ENCODE measurements at places on chromosomes 3 and 15. TPM values are rescaled to one million over a fixed set of nuclear protein-coding genes. Genes with fewer than 3 reads are reported as not detected.

The HMCES gene
- total RNA-seq: 34.8 TPM

DNA sequence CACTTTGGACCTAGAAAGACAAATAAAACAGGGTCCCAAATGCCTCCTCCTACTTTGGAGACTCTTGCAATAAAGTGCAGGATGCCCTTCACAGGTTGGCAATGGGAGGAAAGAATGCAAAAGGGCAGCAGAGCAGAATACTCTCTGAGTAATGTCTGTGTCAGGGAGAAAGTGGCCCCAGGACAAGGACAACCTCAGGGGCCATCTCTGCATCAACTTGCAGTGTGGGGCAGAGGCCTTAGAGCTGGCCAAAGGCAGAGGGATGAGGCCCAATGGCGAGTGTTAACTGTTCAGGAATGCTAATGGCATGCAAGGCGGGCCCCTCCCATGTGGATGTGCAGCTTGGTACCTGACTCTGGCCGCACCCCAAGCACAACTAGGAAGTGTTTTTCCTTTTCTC lies 8.4 kb downstream of the UPK1B start:
- no peaks in the 10 kb centered on the region for H3K36me3 ChIP-seq
- no peak for DNase-seq
- no peaks in the 10 kb centered on the region for H3K4me1 ChIP-seq
- no peak overlapping the region for H3K27ac ChIP-seq
- no peaks in the 10 kb centered on the region for H3K27me3 ChIP-seq

- no peak overlapping the region for H3K4me3 ChIP-seq
- H3K4me1 ChIP-seq: no peaks in the 10 kb centered on the region
- DNase-seq: no peak
- H3K36me3 ChIP-seq: no peaks in the 10 kb centered on the region
- H3K27me3 ChIP-seq: no peaks in the 10 kb centered on the region
These were observed 324.5 kb downstream of the TBL1XR1 start for GRCh38 chr3:176872771-176873209.

The ISL2 gene
- total RNA-seq: not detected

DNA sequence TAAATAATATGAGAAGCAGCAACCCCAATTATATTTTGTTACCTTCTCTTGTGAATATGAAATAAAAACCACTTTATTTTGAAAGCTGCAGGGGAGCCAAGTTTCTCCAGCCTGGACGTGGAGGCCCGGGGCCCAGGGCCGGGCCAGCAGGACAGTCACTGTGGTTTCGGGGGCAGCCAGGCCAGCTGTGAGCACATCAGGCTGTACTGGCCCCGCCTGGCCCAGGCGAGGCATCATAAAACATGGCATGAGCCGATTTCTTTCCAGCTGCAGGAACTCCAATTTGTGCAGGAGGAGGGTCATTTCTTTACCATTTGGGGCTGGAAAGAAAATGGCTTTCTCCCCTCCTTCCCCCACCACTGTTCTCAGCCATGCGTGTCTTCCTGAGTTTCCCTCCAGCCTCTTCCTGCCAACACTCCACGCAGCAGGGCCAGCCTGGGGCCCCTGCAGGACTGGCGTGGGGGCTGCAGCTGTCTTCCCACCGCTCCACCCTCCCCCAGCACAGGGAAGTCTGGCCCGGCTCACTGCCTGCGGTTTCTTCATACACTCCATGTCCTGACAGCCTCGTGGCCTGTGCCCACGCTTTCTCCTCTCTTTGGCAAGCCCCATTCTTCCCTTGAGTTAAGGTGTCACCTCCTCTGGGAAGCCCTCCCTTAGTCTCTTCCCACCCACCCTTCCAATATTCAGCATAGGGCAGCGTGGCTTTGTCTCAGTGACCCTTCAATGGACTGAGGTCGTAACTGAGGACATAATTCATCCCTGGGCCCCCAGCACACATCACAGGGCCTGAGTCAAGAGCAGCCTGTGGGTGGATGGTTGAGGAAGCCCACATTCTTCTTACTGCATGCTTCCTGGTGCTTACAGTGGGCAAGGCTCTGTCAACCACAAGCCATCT lies 135.8 kb downstream of the CHSY1 start:
- H3K4me3 ChIP-seq: no peak overlapping the region
- peaks cover 10% of the 10 kb centered on the region for H3K4me1 ChIP-seq
- H3K36me3 ChIP-seq: no peaks in the 10 kb centered on the region
- DNase-seq: peak; percentile 86

- H3K36me3 ChIP-seq: peaks cover 11% of the 10 kb centered on the region
- H3K4me1 ChIP-seq: peaks cover 48% of the 10 kb centered on the region
- peak overlapping the region; percentile 96 for H3K27ac ChIP-seq
- H3K4me3 ChIP-seq: peak overlapping the region; percentile 57
- DNase-seq: no peak
These were observed 783 bp upstream of the ISG20 start for GRCh38 chr15:88637841-88638625.

GRCh38 chr15:86505951-86506350 lies 426.3 kb downstream of the AGBL1 start:
- H3K36me3 ChIP-seq: no peaks in the 10 kb centered on the region
- DNase-seq: no peak
- no peak overlapping the region for H3K27ac ChIP-seq
- no peaks in the 10 kb centered on the region for H3K4me1 ChIP-seq

- H3K36me3 ChIP-seq: no peaks in the 10 kb centered on the region
- no peak for DNase-seq
- peaks cover 8% of the 10 kb centered on the region for H3K4me1 ChIP-seq
These were observed 10.8 kb downstream of the TOPAZ1 start for GRCh38 chr3:44252332-44252959.

DNA sequence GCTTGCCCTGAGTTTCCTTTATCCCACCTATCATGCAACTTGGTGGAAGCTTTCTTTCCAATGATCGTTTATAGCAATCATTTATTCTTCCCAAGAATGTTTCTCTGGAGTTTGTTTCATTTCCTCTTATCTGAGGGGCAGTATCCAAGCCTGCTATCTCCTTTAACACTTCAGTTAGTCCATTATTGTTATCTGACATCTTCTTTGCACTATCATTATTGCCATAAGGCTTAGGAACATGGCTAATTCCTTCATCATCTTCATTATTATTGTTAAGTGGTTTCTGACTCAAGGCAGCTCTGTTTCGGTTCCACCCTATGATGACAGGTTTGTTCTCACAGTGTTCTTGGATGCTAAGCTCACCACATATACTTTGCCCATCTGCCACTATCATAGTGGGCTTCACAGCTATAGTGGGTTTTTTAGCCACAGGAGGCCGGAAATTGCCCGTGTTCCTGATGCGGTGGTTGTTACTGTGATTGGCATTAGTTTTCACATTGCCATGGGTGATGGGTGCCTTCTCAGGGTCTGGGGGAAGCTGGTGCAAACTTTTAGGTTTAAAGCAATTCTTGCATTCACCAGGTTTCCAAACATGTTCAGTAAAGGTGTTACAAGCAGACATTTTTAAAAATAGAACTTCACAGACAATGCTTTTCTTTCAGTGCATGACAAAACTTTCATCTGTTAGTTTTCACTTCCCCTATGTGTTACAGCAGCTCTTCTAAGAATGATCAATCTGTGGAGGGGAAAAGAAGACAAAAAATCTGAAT lies 110.6 kb upstream of the TSPAN3 start:
- no peak for DNase-seq
- H3K27me3 ChIP-seq: no peaks in the 10 kb centered on the region
- H3K4me3 ChIP-seq: no peak overlapping the region

The POLQ gene
- total RNA-seq: 0.55 TPM

The RBPMS2 gene
- 4.5 TPM for total RNA-seq

DNA sequence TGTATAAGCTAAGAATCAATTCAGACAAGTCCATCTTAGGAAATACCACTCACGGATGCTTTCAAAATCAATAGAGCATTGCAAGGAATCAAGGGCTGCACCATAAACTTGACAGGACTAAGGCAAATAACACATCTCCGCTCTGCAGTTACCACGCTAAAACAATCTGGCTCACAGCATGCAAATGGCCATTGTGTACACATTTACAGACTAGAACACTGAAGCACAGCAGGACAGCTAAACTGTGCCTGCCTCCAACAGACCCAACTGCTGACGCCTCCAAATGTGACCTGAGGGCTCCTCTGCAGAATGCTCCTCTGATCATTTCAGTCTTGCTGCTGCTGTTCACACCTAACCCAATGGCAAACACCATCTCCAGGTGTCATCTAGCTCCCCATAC lies 104.3 kb downstream of the MEX3B start:
- no peak overlapping the region for H3K27ac ChIP-seq
- H3K36me3 ChIP-seq: no peaks in the 10 kb centered on the region
- no peaks in the 10 kb centered on the region for H3K4me1 ChIP-seq
- H3K4me3 ChIP-seq: no peak overlapping the region

DNA sequence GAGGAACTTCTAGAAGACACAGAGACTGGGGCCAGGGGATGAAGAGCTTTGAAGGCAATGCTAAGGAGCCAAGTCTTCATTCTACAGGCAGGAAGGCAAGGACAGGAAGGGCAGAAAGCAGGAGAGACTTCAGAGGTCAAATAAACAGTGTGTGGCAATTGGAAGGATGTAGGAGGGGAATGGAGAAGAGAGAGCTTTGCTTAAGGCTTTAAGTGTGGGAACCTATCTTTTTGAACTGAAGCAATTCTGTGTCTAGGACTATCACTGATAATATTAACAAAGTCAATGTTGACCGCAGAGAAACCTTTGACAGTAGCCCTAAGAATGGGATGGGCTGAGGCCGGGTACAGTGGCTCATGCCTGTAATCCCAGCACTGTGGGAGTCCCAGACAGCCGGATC lies 325.0 kb downstream of the FOXP1 start:
- no peak for DNase-seq
- no peaks in the 10 kb centered on the region for H3K27me3 ChIP-seq
- H3K36me3 ChIP-seq: no peaks in the 10 kb centered on the region
- no peak overlapping the region for H3K27ac ChIP-seq
- H3K4me3 ChIP-seq: no peak overlapping the region

The FOXL2NB gene
- total RNA-seq: not detected

- peaks cover 2% of the 10 kb centered on the region for H3K4me1 ChIP-seq
- no peak for DNase-seq
- no peak overlapping the region for H3K27ac ChIP-seq
- H3K4me3 ChIP-seq: no peak overlapping the region
- no peaks in the 10 kb centered on the region for H3K36me3 ChIP-seq
These were observed 519.0 kb upstream of the PROK2 start for GRCh38 chr3:72303926-72304325.

The THSD4 gene
- total RNA-seq: 25.6 TPM

The AADAC gene
- 3.2 TPM for total RNA-seq

GRCh38 chr3:15815696-15816095 lies 17.9 kb upstream of the ANKRD28 start:
- no peak overlapping the region for H3K27ac ChIP-seq
- no peak for DNase-seq
- H3K36me3 ChIP-seq: no peaks in the 10 kb centered on the region
- peaks cover 8% of the 10 kb centered on the region for H3K4me1 ChIP-seq
- no peak overlapping the region for H3K4me3 ChIP-seq

The CASR gene
- total RNA-seq: 0.20 TPM

DNA sequence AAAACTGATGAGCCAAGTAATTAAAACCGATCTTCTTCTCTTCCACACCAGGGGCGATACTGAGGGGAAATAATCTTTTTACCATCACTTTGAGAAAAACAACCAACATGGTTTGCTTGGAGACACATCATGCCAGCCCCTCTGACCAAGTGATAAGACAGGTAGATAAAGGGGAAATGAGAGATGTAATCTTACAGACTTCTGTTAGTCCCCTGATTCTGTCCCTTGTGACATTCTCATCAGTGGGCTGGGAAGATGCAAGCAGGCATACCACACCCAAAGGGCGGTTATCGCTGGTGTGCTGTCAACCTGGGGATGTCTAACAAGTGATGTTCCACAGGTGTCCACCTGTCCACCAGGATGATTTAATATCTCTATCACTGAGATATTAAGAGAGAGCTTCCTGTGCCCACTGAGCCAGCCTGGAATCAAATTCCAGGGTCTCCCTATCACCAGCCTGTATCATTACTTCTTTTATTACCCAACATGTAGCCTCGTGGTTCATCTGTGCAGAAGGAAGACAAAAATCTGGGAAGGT lies 315.0 kb downstream of the FOXP1 start:
- no peak overlapping the region for H3K4me3 ChIP-seq
- H3K27me3 ChIP-seq: no peaks in the 10 kb centered on the region
- no peak for DNase-seq
- no peaks in the 10 kb centered on the region for H3K4me1 ChIP-seq
- no peak overlapping the region for H3K27ac ChIP-seq
- no peaks in the 10 kb centered on the region for H3K36me3 ChIP-seq

DNA sequence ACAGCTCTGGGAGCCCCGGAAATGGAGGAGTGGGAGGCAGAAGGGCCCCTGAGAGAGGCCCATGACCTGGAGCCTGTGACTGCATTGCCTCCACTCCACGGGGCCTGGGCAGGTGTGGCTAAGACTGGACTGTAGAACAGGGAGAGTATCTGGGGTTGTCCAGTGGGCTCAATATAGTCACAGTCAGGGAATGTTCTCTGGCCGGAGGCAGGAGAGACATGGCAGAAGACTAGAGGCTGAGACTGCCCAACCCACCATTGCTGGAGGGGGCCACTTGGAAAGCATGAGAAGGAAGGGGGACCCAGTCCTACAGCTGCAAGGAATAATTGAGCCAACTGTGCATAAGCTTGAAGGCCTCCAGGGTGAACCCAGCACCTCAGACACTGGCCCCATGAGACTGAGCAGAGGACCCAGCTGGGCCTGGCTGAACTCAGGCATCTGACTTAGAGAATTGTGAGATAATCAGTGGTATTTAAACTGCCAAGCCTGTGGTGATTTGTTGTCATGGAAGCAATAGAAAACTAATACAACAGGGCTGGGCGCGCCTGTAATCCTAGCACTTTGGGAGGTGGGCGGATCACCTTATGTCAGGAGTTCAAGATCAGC lies 33.1 kb downstream of the NIPA2 start:
- no peak overlapping the region for H3K4me3 ChIP-seq
- no peak for DNase-seq
- no peaks in the 10 kb centered on the region for H3K27me3 ChIP-seq

DNA sequence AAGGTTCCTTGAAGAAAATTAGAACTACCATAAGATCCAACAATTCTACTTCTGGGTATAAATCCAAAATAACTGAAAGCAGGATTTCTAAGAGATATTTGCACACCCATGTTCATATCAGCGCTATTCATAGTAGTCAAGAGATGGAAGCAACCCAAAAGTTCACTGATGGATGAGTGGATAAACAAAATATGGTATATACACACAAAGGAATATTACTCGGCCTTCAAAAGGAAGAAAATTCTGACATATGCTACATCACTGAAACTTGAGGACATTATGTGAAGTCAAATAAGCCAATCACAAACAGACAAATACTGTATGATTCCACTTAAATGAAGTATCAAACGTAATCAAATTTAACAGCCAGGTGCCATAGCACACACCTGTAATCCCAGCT lies 13.1 kb downstream of the DET1 start:
- no peak overlapping the region for H3K27ac ChIP-seq
- DNase-seq: no peak
- no peaks in the 10 kb centered on the region for H3K4me1 ChIP-seq
- no peak overlapping the region for H3K4me3 ChIP-seq
- no peaks in the 10 kb centered on the region for H3K27me3 ChIP-seq

GRCh38 chr15:36885771-36886170 lies 214.6 kb downstream of the MEIS2 start:
- H3K4me1 ChIP-seq: peaks cover under 1% of the 10 kb centered on the region
- no peak overlapping the region for H3K4me3 ChIP-seq
- no peak overlapping the region for H3K27ac ChIP-seq
- H3K36me3 ChIP-seq: no peaks in the 10 kb centered on the region

GRCh38 chr3:8325306-8325705 lies 176.3 kb upstream of the LMCD1 start:
- no peak for DNase-seq
- H3K27ac ChIP-seq: no peak overlapping the region
- no peaks in the 10 kb centered on the region for H3K4me1 ChIP-seq
- H3K27me3 ChIP-seq: no peaks in the 10 kb centered on the region

The GPR62 gene
- not detected for total RNA-seq

GRCh38 chr3:122969585-122970469 lies 57.7 kb downstream of the SEMA5B start:
- no peaks in the 10 kb centered on the region for H3K36me3 ChIP-seq
- no peak for DNase-seq
- no peak overlapping the region for H3K27ac ChIP-seq
- H3K4me1 ChIP-seq: peaks cover 12% of the 10 kb centered on the region
